ENCODE measurements at places on chromosomes 7 and 10.

- DNase-seq, result no peak
These were observed 28.6 kb upstream of the C10orf67 start for GRCh38 chr10:23373156-23373555.

- DNase-seq, result no peak
These were observed 17.2 kb downstream of the SFR1 start for GRCh38 chr10:104139221-104139620.

DNA sequence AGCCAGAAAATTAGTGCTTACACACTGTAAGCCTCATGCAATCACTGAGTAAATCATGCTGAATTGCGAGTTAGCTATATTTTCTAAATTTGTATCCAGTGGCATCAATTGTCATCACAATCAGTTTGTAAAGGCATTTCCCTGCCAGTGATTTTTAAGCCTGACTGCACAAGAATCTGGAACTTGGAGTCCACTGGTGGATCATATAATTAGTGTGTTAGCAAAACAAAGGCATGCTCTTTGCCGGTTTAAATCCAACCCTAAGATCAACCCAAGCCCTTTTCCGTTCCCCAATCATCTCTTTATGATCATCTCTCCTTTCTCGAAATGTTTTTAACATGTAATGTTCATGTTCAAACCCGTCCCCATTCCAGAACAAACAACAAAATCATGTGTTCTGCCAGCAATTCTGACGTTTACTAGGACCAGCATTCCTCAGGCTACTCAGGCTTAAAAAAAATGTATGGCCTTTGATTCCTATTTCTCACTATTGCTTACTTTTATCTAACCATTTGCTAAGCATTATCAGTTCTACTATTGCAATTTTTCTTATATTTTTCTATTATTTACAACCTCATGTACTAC lies 649.2 kb downstream of the SORCS1 start:
- no peak for DNase-seq

- DNase-seq, result no peak
These were observed 5.2 kb downstream of the CCNY start for GRCh38 chr10:35341521-35341920.

- no peak for DNase-seq
These were observed 472.4 kb upstream of the MGMT start for GRCh38 chr10:128994598-128995143.

DNA sequence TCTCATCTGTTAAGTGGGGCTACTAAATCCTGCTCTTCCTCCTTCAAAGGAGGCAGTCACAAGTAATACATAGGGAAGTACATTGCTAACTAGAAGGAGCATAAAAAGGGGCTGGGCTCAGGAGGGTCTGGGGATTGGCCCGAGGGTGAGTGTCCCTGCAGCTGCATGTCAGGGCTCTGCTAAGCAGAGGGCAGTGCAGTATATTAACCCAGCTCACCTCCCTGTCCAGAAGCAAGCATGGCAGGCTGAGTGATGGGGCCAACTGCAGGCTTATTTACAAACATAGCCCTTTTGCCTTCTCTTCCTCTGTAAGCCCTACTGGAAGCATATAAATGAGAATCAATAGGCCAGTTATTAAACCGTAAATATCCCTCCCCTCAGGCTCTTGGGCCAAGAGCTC lies 143.2 kb upstream of the PCBD1 start:
- no peak for DNase-seq

DNA sequence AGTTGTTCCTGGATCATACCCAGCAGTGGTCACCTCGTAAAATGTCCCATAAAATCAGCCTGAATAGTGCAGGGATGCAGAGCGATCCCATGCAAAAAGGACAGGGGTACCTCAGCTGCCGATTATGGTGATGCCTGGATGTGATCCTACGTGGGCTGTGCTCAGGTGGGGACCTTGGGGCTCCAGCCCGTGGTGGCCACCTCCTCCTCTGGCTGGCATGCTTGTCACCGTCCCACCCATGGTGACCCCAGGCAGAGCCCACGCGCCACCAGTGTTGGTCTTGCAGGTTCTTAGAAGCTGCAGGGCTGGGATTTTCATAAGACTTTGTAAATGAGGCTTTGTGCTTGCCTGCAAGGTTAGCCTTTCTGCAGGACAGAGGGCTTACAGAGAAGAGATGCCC lies 97.2 kb downstream of the GLRX3 start:
- no peak for DNase-seq

- DNase-seq, result no peak
These were observed 74.4 kb downstream of the RAB11FIP2 start for GRCh38 chr10:117972168-117972837.

GRCh38 chr7:45188736-45189135 lies 31.1 kb downstream of the RAMP3 start:
- no peak for DNase-seq

- DNase-seq, result no peak
These were observed 75.0 kb downstream of the POM121L12 start for GRCh38 chr7:53110425-53110824.

DNA sequence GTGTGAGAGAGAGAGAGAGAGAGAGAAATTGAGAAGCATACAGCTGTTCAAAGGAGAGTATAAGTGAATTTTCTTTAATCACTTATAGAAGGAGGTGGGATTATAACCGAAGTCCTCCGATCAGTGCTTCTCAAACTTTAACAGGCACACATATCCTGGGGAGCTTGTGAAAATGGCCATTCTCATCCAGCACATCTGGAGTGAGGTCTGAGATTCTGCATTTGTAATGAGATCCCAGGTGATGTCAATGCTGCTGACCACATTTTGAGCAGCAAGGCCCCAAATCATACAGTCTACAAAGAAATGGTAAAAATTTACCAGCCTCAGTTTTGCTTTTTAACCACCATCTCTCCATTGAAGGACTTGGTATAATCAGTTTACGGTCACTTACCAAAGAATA lies 219.0 kb downstream of the PTEN start:
- no peak for DNase-seq

DNA sequence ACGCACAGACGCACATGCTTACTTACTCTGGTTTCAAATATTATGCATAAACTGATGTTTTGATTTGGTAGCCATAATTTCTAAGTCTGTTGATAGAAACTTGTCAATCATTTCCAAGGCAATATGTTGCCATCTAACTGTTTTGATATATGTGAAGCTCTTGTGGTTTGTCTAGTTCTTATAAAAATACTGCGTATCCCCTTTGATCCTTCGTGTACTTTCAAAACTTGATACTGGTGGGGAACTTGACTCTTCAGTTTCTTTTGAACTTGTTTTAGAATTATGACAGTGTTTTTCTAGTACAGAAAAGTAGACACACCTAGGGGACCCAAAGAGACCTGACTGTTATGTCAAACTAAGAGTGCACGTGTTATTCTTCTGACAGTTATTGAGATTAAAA lies 708.0 kb downstream of the LRMDA start:
- DNase-seq, result no peak

DNA sequence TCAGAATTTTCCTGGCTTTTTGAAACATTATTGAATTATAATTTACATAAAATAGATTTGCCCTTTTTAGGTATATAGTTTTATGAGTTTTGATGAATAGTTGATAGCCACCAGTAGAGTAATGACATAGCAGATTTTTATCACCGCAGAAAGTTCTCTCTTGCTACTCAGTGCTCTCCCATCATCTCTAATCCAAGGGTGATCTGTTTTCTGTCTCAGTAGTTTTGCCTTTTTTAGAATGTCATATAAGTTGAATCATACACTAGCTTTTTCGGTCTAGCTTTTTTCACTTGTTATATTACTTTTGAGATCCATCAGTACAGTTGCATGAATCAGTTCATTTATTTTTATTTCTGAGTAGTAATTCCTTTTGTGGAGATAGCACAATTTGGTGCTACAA lies 17.9 kb downstream of the RSBN1L start:
- no peak for DNase-seq

All from effector CD8-positive, alpha-beta T cell (primary cell).